Right renal pelvis (tissue), 4 donors: ENCODE measurements at places on chromosomes 7 and 10.
A peak's percentile ranks its signal among the peaks of the same experiment; 100 is the strongest.

GRCh38 chr10:118153287-118153686 lies 106.5 kb upstream of the RAB11FIP2 start:
- no peak for DNase-seq

DNA sequence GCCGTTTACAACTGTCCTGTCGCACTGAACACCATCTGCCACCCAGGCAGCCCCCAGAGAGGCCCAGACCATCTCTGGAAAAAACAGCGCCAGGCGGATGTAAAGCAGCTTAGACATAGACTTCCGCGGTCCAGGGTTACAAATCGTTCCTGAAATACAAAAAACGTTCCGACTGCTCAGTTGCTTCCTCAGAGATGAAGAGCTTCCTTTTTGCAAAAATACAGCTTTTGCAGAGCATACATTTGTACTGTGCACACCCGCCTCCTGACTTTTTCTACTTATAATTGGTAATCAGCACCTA lies 11.4 kb downstream of the DAGLB start:
- no peak for DNase-seq

- no peak for DNase-seq
Measured at GRCh38 chr10:133117688-133118071, 30.0 kb downstream of the ADGRA1 start.

GRCh38 chr10:97169911-97170693 lies 15.7 kb downstream of the SLIT1 start:
- DNase-seq: no peak

- no peak for DNase-seq
Measured at GRCh38 chr7:14047709-14048399, 58.4 kb upstream of the ETV1 start.

GRCh38 chr10:75399461-75400162 lies 2.0 kb downstream of the ZNF503 start:
- peak; percentile 44 for DNase-seq
